ENCODE measurements at places on chromosomes 5 and 9. TPM values are rescaled to one million over a fixed set of nuclear protein-coding genes. Genes with fewer than 3 reads are reported as not detected.

DNA sequence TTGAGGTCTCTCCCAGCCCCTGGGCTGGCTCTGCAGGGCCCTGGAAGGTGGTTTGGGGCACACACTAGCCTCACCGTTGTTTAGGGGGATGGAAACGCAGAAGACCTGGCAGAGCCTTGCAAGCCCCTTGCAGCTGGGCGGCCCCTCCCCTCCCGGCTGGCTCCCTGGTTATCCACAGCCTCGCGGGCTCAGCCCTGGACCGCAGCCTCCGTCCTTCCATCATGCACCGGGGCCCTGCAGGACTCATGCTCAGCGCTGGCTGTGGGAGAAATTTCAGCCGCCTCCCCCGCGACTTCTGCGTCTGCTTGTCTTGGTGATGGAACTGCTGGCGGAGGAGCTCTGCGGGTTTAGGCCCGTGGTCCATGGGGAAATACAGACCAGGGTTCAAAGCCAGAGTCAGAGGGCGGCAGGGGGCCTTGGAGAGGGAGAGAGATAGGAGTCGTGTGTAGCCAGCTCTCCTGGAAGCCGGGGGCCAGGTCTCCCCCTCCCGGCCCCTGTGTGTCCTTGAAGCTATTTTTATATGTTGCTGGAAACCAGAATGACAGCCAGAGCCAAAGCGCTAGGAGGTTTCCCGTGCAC, 75.8 kb upstream of the IER5L start:
- H3K27ac ChIP-seq = no peak overlapping the region
- H3K36me3 ChIP-seq = no peaks in the 10 kb centered on the region

GRCh38 chr5:135497971-135498636, 37.7 kb downstream of the NEUROG1 start:
- no peak overlapping the region for H3K4me3 ChIP-seq
- H3K27ac ChIP-seq = no peak overlapping the region
- DNase-seq = no peak
- no peaks in the 10 kb centered on the region for H3K36me3 ChIP-seq
- H3K27me3 ChIP-seq = peaks cover 29% of the 10 kb centered on the region
- H3K4me1 ChIP-seq = no peaks in the 10 kb centered on the region

- no peak for DNase-seq
- no peaks in the 10 kb centered on the region for H3K36me3 ChIP-seq
- peaks cover 2% of the 10 kb centered on the region for H3K27me3 ChIP-seq
- no peak overlapping the region for H3K27ac ChIP-seq
- H3K4me1 ChIP-seq = no peaks in the 10 kb centered on the region
Observed at GRCh38 chr9:115373710-115374045, 255.7 kb upstream of the TNC start.

DNA sequence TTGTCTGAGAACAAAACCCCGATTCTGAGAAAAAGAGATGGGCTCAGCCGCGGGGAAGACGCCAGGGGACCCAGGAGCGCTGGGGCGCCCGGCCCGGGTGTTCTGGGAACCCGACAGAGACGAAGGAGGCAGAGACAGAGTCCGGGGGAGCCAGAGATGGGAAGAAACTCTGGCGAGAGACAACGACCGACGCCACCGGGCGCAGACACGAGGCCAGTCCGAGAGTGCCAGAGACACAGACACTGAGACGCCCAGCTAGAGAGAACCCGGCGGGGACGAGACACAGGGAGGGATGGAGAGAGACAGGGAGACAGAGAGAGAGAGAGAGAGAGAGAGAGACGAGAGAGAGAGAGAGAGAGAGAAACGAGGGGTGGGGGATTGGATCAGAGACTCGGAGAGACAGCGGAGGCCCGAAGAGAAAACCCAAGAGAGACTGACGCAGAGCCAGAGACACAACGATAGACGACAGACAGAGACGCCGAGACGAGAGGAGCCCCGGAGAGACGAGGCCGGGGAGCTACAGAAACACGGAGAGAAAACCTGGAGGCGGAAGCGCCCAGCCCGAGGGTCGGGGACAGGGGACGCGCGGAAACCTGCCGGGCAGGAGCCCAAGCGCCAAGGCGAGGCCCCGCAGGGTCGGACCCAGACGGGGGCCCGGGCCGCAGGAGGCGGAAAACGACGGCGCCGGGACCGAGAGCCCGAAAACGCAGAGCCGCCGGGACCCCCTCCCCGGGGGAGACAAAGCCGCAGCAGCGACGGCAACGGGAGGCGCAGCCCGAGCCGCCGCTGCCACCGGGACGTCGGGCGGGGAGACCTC, 3.3 kb downstream of the NR5A1 start:
- no peak for DNase-seq
- H3K27ac ChIP-seq = peak overlapping the region; percentile 31
- peak overlapping the region; percentile 56 for H3K4me3 ChIP-seq
- no peaks in the 10 kb centered on the region for H3K36me3 ChIP-seq
- peaks cover 35% of the 10 kb centered on the region for H3K27me3 ChIP-seq

GRCh38 chr5:54743581-54743980, 226.0 kb downstream of the SNX18 start:
- H3K27ac ChIP-seq = peak overlapping the region; percentile 77
- DNase-seq = no peak
- H3K27me3 ChIP-seq = peaks cover 6% of the 10 kb centered on the region
- H3K4me3 ChIP-seq = no peak overlapping the region

- no peaks in the 10 kb centered on the region for H3K36me3 ChIP-seq
- H3K4me3 ChIP-seq = no peak overlapping the region
- no peaks in the 10 kb centered on the region for H3K27me3 ChIP-seq
- DNase-seq = no peak
Observed at GRCh38 chr5:125408448-125409233, 662.2 kb upstream of the ZNF608 start.

GRCh38 chr9:2208991-2209390, 193.8 kb downstream of the SMARCA2 start:
- H3K27ac ChIP-seq = no peak overlapping the region
- no peak for DNase-seq
- H3K36me3 ChIP-seq = no peaks in the 10 kb centered on the region

DNA sequence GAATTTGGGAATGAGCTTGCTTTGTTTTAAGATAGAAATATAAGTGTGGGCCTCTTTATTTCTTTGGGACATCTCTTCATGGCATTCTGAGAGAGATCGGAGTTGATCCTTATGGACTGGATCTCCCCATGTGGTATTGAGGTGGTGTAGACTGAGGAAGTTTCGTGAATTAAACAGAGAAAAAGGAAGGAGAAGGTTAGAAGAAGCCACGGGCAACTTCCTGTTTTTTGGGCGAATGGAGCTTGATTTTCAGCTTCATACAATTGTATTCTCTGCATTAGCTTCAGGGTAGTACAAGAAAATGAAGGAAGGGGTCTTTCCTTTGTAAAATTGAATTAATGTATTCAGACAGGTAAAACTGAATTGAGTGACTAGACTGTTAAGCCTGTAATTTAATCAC, 70.5 kb upstream of the HMHB1 start:
- H3K27ac ChIP-seq = no peak overlapping the region
- no peaks in the 10 kb centered on the region for H3K36me3 ChIP-seq
- H3K4me3 ChIP-seq = no peak overlapping the region

DNA sequence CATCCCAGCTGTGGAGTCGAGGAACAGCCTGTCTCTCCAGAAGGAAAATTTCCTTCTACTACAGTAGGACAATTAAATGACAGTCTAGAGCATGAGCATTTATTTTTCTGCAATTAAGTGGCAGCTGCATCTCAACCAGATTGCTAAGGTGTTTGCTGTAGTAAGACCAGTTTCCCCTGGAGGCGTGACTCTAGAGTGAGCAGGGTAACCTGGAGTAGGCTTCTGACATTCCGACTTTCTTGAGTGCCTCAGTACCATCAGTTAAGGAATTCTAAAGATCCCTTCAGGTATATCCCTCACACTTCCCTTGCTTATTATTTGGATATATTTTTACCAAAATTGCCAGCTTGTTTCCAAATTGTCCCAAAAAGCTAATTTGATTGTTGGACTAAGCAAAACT, 59.2 kb upstream of the IRX2 start:
- H3K4me1 ChIP-seq = no peaks in the 10 kb centered on the region
- H3K36me3 ChIP-seq = no peaks in the 10 kb centered on the region
- H3K4me3 ChIP-seq = no peak overlapping the region
- DNase-seq = no peak

DNA sequence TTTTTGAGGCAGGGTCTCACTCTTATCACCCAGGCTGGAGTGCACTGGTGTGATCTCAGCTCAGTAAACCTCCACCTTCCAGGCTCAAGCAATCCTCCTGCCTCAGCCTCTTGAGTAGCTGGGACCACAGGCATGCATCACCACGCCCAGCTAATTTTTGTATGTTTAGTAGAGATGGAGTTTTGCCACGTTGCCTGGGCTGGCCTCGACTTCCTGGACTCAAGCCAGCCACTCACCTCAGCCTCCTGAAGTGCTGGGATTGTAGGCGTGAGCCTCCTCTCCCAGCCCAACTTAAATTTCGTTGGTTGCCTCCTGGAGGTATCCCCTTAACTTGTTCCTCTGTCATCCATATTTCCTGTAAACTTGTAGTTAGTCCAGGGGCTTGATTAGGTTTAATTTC, 47.2 kb downstream of the RAB24 start:
- H3K27ac ChIP-seq = no peak overlapping the region
- peaks cover 15% of the 10 kb centered on the region for H3K4me1 ChIP-seq
- peaks cover 53% of the 10 kb centered on the region for H3K36me3 ChIP-seq
- no peaks in the 10 kb centered on the region for H3K27me3 ChIP-seq
- H3K4me3 ChIP-seq = no peak overlapping the region

GRCh38 chr5:32903613-32904012, 192.5 kb downstream of the NPR3 start:
- no peak for DNase-seq
- no peaks in the 10 kb centered on the region for H3K4me1 ChIP-seq
- no peaks in the 10 kb centered on the region for H3K36me3 ChIP-seq
- no peak overlapping the region for H3K4me3 ChIP-seq
- no peak overlapping the region for H3K27ac ChIP-seq

DNA sequence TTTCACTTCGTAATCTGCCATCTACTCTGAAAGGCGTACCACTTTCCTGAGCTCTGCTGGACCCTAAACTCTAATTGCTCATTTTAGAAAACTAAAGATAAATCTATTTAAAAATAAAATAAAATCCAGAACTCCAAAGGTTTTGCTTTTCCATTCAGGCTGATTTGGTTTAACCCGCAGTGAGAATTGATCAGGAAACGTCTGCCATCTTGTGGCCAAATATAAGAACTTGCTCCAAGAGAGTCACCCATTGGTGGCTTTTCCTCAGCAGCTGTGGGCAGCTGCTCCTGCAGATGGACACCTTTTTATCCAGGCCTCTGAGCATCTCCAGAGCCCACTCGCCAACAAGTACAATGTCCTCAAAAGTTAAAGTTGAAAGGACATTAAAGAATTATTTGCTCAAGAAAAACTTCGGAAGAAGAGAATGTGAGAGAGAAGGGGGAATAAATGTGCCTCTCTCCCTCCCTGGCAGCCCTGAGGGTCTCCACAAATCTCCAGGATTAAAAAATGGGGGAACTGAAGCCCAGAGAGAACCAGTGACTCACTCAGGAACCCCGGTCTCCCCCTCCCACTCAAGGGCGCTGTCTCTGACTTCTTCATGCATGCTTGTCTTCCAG, 4.1 kb downstream of the SAXO1 start:
- H3K4me1 ChIP-seq = peaks cover 8% of the 10 kb centered on the region
- H3K27ac ChIP-seq = no peak overlapping the region
- no peaks in the 10 kb centered on the region for H3K36me3 ChIP-seq
- H3K4me3 ChIP-seq = no peak overlapping the region

DNA sequence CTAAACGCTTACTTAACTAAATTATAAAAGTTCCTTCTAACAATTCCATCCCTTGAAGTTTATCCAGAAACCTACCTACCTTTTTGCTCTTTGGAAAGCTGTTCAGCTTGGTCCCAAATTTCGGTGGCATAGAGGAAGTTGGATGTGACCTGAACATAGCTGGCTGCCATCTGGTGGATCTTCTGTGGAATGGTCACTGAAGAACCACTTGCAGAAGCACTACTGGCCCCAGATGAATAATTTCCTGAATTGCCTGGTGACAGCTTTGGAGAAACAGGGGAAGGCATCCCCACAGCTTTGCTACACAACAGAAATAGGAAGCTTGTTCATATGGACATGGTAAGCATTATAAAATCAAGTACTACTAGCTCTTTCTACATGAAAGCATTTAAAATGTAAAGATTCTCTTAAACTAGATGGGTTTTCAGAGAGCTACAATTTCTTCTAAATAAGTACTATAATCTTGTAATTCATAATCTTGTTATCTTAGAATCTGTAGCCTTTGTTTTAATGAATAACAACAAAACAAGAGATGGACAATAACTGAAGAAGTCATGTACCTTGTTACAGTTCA, 9.9 kb downstream of the LEAP2 start:
- H3K27me3 ChIP-seq = no peaks in the 10 kb centered on the region
- H3K4me1 ChIP-seq = peaks cover 3% of the 10 kb centered on the region
- no peak overlapping the region for H3K27ac ChIP-seq
- H3K36me3 ChIP-seq = peaks cover 41% of the 10 kb centered on the region
- DNase-seq = peak; percentile 38

Gene ZNF300
- total RNA-seq = 2.2 TPM

Gene CDH9
- not detected for total RNA-seq

Gene SLC36A3
- not detected for total RNA-seq

Gene SLCO4C1
- total RNA-seq = 0.25 TPM

Gene BARX1
- not detected for total RNA-seq

Gene RBM22
- 65.6 TPM for total RNA-seq

Gene CDC37L1
- total RNA-seq = 9.2 TPM

Gene SLC4A9
- total RNA-seq = 0.44 TPM

Gene OLFM1
- not detected for total RNA-seq

Gene IRX4
- not detected for total RNA-seq

Gene IFNA6
- not detected for total RNA-seq

Gene TMEM203
- 34.0 TPM for total RNA-seq
